ENCODE measurements at places on chromosomes 12 and 14. TPM values are rescaled to one million over a fixed set of nuclear protein-coding genes. Genes with fewer than 3 reads are reported as not detected.
A peak's percentile ranks its signal among the peaks of the same experiment; 100 is the strongest.

Gene RNASE2
- not detected for total RNA-seq

DNA sequence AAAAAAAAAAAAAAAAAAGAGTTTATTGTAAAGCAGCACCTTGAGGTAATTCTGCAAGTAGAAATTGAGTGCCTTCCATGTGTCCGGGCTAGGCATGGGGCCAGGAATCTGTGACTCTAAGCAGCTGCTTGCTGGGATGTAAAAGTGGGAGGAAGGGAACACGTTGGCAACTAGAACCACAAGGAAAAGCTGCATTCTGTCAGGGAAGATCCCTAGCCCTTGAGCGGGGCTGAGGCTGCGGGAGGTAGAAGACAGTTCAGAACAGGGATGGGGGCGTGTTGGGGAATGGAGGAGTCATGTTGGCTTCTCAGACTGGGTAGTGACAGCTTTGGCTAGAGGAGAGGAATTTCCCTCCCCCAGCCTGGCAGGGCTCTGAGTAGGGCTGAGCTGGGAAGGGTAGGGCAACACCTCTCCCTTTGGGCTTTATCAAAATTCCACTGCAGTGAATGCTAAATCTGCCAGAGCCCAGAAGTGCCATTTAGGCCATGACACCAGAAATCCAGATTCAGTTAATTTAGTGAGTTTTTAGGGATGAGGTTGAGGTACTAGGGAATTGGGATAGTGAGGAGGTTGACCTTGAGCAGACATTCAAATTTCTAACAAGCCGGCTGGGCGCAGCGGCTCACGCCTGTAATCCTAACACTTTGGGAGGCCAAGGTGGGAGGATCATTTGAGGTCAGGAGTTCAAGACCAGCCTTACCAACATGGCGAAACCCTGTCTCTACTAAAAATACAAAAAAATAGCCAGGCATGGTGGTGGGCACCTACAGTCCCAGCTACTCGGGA, 3.4 kb upstream of the TRAFD1 start:
- no peaks in the 10 kb centered on the region for H3K27me3 ChIP-seq
- peak overlapping the region; percentile 72 for H3K27ac ChIP-seq
- peak; percentile 84 for DNase-seq
- no peaks in the 10 kb centered on the region for H3K36me3 ChIP-seq
- no peak overlapping the region for H3K4me3 ChIP-seq

DNA sequence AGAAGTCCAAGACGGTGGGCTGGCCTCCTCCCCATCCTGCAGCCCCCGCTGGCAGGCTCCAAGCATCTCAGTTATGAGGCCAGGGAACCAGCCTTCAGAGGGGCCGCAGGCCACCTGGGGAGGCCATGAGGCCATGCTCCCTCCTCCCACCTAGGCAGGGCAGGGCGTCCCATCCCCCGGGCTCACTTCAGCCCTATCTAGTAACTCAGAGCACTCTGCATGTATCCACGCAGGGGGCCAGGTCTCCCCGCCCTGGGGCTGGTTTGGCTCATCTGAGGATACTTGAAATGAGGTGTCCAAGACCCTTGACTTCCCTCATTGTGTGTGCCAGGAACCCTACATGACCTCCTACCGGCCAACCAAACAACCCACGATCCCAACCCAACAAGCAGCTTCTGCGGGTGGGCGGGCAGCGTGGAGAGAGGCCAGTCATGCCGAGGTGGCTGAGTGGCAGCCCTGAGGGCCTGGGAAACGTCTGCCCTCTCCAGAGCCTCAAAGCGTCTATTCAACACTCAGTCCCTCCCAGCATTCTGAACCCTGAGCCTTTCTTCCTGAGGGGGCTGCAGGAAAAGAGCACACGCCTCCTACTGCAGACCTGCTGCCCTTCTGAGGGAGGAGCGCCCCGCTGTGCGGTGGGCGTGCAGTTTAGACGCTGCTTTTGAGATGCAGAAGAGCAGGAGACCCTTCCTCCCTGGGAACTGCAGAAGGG, 16.8 kb downstream of the ISCA2 start:
- no peak for DNase-seq
- no peak overlapping the region for H3K27ac ChIP-seq
- H3K4me1 ChIP-seq = peaks cover 10% of the 10 kb centered on the region
- peaks cover 11% of the 10 kb centered on the region for H3K27me3 ChIP-seq
- H3K4me3 ChIP-seq = no peak overlapping the region
- H3K36me3 ChIP-seq = no peaks in the 10 kb centered on the region

GRCh38 chr14:29671034-29671433, 256.6 kb downstream of the PRKD1 start:
- no peak overlapping the region for H3K27ac ChIP-seq
- no peaks in the 10 kb centered on the region for H3K36me3 ChIP-seq
- no peak for DNase-seq
- no peaks in the 10 kb centered on the region for H3K4me1 ChIP-seq
- H3K4me3 ChIP-seq = no peak overlapping the region
- no peaks in the 10 kb centered on the region for H3K27me3 ChIP-seq

DNA sequence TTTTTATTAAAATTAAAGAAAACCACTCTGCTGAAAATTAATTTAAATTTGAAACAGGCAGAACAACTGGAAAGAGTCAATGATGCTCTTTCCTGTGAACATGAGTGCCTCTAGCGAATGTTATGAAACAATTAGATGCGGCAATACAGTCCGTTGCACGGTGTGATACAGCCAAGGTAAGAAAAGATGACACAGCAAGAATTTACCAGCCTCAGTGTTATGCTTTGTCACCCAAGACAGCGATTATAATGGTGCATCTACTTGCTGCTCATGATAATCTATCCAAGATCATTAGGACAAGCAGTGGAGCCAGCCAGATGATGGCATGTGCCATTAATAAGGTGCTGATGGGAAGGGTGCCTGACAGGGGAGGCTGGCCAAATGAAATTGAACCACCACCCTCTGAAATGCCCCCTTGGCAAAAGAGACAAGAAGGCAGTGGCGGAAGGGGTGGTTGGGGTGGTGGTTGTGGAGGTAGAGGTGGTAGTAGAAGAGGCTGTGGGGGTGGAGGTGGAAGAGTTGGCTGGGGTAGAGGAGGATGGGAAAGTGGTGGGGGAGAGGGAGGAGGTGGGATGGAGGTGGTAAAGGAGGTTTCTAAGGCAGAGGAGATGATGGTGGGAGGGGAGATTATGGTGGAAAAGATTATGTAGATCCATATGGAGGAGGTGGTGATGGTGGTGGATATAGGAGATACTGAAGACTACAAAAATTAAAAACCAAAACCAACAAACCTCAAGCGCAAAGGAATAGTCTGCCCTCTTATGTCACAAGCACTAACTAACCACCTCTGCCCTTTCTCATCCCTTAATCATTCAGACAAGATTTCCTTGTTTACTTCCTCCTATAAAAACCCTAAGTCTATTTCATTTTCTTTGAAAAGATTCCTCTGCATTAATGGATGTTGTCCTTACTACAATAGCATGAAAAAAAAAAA, 4.0 kb upstream of the RESF1 start:
- no peaks in the 10 kb centered on the region for H3K27me3 ChIP-seq
- H3K4me3 ChIP-seq = no peak overlapping the region
- no peaks in the 10 kb centered on the region for H3K36me3 ChIP-seq
- peaks cover 7% of the 10 kb centered on the region for H3K4me1 ChIP-seq
- DNase-seq = no peak

GRCh38 chr14:96271421-96271762, 15.4 kb downstream of the BDKRB1 start:
- peaks cover 12% of the 10 kb centered on the region for H3K4me1 ChIP-seq
- H3K27ac ChIP-seq = no peak overlapping the region
- no peaks in the 10 kb centered on the region for H3K27me3 ChIP-seq
- no peaks in the 10 kb centered on the region for H3K36me3 ChIP-seq
- no peak overlapping the region for H3K4me3 ChIP-seq
- DNase-seq = no peak

- H3K4me1 ChIP-seq = no peaks in the 10 kb centered on the region
- H3K27ac ChIP-seq = no peak overlapping the region
Observed at GRCh38 chr12:67957383-67957782, 31.9 kb upstream of the IFNG-AS1 start.

- H3K4me1 ChIP-seq = no peaks in the 10 kb centered on the region
- H3K4me3 ChIP-seq = no peak overlapping the region
- peak; percentile 48 for DNase-seq
- no peak overlapping the region for H3K27ac ChIP-seq
Observed at GRCh38 chr14:101399737-101400517, 161.4 kb upstream of the DIO3 start.

- H3K27ac ChIP-seq = no peak overlapping the region
- H3K36me3 ChIP-seq = no peaks in the 10 kb centered on the region
- H3K4me3 ChIP-seq = no peak overlapping the region
- no peak for DNase-seq
- H3K4me1 ChIP-seq = no peaks in the 10 kb centered on the region
Observed at GRCh38 chr12:4153343-4153892, 120.1 kb upstream of the CCND2 start.

Data from stomach (tissue), 19 donors.